ENCODE measurements at places on chromosomes 6 and 20.

- DNase-seq = no peak
Measured at GRCh38 chr6:33272275-33273128, 627 bp downstream of the RPS18 start.

- no peak for DNase-seq
Measured at GRCh38 chr6:126302191-126302590, 37.7 kb upstream of the CENPW start.

DNA sequence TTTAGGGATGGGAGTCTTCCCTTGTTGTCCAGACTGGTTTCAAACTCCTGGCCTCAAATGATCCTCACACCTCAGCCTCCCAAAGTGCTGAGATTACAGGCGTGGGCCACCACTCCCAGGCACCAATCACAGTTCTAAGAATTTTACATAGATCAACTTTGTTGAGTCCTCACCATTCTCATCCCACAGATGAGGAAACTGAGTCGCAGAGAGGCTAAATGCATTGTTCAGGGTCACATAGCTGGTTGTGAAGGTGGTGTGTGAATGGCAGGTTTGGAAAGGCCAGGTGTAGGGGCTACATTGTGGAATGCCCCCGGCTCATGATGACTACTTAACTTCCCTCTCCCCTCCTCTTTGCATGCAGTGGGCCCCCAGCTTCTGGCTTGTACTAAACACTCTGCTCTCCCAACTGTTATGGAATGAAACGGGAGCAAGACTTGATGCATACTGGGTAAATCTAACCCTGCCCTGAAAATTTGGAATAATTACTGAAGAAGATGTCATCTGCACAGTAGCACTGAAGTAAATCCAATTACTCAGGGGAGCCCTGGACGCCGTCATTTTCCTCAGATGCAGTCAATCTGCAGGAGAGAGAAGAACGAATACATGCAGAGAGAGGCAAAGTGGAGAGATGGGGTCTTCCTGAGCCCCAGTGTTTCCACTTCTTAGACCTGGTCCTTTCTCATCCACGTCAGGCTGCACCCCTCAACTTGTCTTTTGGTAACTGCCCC, 102.3 kb upstream of the ZNF217 start:
- no peak for DNase-seq

DNA sequence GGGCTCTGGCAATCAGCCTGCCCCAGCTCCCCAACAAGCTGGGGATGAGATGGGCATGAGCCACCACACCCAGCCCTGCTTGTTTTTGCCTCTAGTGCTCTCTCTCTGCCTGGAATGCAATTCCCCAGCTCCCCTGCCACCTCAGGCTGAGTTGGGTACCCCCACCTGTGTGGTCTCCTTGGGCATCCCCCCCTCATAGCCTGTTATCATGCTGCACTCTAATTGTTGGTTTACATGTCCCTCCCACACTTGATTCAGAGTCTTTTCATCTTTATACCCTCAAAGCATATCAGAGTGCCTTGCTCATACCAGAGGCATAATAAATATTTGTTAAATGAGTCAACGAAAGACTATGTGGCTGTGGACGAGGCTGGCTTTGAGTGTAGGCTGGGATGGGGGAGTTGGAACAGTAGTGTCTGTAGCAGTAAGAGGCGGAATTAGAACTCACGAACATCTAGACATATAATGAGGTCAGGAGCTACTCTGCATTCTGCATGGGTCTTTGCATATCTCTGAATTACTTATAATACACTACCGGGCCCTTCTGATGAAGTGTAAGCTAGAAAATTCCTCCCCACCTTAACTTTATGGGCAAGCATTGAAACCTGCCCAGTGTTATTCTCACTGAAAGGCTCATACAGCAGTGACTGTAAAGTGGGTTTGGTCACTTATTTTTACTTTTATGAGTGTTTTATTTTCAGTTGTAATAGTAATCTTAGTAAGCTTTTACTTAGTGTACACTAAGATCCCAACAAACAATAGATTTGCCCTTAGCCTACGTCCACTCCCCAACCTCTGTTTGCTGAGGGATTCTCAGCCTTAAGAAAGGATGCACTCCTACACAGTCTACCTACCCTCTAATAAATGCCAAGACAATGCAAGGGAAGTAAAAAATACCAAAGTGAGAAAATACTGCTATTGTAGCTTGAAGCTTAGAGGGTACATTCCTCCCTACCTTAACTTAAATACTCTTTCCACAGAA, 58.7 kb downstream of the EDN1 start:
- DNase-seq = no peak

GRCh38 chr6:33853736-33854135, 49.9 kb upstream of the MLN start:
- DNase-seq = no peak

- DNase-seq = no peak
Measured at GRCh38 chr20:10125757-10126156, 91.0 kb downstream of the ANKEF1 start.

DNA sequence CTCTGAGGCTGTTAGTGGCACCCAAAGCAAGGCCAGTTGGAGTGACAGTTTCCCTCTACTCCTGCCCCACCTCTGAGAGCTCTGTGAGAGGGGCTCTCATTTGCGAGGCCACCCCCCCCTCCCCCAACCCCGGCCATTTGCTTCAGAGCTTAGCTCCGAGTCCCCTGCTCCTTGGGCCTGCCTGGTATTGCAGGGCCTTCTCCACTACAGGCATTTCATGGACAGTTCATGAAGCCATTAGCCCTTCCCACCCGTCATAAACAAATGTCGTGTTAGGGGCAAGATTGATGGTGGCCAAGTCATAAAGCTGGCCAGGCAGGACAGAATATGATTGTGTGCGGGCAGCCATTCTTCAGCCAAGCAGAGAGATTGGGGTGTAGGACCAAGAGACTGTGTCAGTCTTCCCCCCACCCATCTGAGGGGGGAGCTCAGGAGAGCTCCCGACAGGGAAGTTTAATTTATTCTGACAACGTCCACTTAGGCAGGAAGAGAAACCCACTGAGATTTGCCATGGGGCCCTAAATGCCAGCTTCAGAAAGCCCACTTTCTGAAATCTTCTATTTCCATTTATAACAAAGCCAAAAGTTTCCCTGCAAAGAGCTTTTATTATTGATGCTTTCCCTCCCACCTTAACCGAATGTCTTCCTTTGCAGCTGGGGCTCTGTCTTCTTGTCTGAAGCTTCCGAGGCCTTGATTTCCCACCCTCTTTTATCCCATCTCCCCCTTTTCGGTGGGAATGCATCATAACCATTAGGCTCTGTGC, 7.2 kb downstream of the FOXC1 start:
- DNase-seq = no peak

GRCh38 chr20:2004171-2004570, 10.3 kb upstream of the PDYN start:
- no peak for DNase-seq

GRCh38 chr6:43005844-43006243, 7.9 kb downstream of the MEA1 start:
- no peak for DNase-seq

DNA sequence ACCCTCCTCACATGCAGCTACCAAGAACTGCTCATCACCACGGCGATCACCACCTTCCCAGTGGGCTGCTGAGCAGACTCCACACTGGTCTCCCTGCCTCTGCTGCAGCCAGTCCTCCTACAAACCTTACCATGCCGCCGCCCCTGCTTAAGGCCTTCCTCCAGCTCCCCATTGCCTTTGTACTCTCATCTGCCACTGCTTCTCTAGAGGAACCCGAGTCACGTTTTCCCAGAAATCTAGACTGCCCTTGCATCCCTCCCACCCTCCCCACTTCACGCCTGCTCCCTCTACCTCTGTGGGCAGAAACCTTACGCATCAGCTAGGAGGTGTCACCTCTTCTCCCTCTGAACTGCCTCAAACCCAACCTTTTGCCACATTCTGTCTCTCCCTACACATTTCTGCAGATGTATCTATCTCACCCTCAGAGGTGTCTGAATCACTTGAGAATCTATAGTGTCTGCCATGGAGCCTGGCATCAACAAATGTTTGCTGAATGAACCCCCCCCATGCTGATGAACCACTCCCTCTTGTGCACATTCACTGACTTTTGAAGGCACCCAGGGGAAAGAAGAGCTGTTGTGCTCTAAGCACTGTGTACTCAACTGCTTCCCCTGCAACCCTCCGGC, 4.3 kb downstream of the E2F1 start:
- DNase-seq = no peak

DNA sequence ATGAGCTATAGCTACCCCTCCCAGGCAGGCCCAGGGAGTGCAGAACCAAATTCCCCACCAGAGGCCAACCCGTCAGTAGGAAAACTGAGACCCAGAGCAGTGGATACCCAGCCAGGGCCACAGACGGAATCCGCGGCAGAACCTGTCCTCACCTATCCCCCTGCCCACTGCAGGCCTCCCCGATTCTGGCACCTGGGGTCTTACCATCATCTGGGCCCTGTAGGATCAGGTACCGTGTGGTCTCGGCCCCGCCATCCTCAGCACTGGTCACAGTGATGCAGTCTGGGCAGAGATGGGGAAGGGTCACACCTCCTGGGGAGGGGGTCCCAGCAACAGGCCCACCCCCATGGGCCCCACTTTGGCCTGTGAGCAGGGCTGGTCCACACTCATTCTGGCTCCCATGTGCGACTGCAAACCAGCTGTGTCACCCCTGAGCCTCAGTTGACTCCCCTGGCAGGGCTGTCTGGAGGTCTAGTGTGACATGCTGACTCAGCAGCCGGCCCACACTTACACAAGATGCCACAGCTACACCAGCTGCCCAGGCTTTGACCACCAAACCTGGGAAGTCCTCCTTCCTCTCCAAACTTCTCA, 3.8 kb downstream of the ZNF335 start:
- DNase-seq = no peak

- DNase-seq = no peak
Measured at GRCh38 chr20:59411589-59411988, 111.2 kb downstream of the EDN3 start.

GRCh38 chr20:3430376-3431069, 23.1 kb upstream of the DNAAF9 start:
- DNase-seq = no peak

DNA sequence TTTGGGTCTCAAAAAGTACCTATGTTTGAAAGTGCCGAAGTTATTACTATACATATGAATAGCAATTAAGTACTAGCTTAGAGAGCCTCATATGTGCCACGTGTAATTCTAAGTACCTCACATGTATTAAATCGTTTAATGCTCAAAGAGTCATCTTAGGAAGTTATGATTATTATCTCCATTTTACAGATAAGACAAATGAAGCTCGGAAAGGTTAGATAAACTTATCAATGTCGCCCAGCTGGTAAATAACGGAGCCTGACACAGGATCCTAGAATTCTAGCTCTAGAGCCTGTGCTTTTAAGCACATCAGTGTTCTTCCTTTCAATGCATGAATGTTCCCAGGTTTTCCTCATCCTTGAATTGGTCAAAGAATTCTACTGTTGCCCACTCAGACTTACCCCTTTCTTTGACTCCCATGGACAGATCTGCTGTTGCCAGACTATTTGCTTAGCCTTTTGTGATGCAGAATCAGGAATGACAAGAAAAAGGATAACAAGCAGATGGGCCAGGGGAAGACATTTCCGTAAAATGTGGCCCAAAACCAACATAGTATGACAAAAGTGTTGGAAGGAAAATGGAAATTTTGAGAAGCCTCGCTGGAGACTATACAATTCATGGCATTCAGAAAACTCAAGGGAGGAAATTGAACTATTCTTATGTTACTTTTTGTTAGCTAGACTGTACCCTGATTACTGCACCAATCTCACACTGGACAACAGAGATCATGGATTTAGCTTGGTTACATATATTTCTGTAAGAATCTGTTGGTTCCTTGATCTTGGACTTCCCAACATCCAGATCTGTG, 237.1 kb upstream of the CITED2 start:
- DNase-seq = no peak

DNA sequence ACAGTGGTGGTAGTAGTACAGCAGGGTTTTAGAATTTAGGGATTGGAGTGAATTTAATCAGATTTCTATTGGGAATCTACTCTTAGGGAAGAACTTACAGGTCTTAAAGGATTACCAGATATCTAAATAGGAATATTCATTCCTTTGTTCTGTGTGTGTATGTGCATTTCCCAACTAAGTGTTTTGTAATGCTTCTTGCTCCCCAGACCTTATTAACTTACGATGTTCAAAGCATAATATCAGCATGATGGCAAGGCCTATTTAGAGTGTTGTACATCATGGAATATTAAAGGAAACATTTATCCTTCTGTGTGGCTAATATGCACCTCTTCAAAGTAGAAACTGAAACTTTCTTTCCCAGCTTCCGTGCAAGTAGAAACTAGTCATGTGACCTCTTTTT, 133.9 kb downstream of the EPM2A start:
- DNase-seq = no peak

- DNase-seq = no peak
Measured at GRCh38 chr6:170024940-170025339, 265.9 kb downstream of the DLL1 start.

- no peak for DNase-seq
Measured at GRCh38 chr6:128156321-128157111, 255.7 kb upstream of the THEMIS start.

Data from stimulated activated CD4-positive, alpha-beta T cell treated with anti-CD3 and anti-CD28 coated beads, Interleukin-15, amount 100 ng/mL, for 1 hour (primary cell).